BJ (cell line): ENCODE measurements at places on chromosomes 13 and 19.

GRCh38 chr19:29844891-29845573, 33.2 kb downstream of the CCNE1 start:
- peak; percentile 42 for DNase-seq

- no peak for DNase-seq
Measured at GRCh38 chr19:2814426-2814825, 5.2 kb upstream of the ZNF554 start.

DNA sequence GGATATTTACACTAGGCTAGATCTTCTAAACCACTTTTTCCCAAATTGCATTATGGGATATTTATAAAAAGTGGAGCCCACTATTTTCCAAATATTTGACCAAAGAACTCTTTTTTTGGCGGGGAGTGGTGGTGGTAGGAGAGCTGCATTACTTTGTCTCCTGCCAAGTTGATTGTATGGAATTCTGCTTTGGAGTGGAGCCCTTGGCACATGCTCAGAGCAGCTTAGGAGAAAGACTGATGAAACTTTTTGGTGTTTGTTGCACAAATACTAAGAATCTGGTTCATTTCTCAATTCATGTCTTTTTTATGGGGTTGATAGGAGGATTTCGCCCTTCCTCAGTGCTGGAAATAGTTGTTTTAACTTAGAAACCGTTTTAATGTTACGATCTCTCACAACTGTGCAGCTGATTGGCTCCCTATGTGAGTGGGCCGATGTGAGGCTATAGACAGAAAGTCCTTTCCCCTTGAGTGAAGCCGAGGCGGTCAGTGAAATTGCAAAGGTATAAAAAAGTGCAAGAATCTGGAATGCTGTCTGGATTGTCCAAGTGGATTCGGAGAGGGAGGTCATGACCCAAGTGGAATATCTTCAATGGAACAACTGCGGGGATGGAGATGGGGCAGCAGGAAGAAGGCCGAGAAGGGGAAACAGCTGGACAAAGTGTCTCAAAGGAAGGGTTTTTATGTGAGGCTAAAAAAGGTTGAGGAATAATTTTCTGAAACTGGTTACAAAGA, 415.9 kb downstream of the FGF9 start:
- DNase-seq: no peak

DNA sequence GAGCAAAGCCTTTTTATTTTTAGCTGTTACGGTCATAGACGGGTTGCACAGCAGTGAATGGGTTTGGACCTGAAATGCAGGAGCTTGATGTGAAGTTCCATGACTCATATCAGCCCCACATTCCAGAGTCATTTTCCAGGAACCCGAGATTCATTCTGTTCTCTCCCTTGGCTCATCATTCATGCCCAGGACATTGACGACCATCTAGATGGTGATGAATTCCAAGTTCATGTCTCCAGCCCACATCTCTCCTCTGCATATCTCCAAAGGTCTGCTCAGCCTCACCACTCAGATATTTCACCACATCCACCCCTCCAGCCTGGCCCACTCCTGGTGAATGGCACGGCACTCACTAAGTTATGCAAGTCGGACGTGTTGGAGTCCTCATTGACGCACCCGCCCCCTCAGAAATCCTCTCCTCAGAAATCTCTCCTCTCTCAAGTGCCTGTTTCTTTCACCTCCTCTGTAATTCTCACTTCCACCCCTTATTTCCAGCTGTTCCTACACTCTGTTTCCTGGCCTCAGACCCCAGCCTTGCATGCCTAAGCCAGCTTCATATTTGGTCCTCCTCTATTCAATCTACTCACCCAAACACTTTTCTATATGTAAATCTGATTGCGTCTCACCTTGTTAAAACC, 83.1 kb downstream of the ALOX5AP start:
- no peak for DNase-seq

GRCh38 chr13:39676315-39676876, 20.9 kb downstream of the COG6 start:
- DNase-seq: no peak

GRCh38 chr13:93726173-93726957, 499.8 kb downstream of the GPC6 start:
- DNase-seq: no peak

DNA sequence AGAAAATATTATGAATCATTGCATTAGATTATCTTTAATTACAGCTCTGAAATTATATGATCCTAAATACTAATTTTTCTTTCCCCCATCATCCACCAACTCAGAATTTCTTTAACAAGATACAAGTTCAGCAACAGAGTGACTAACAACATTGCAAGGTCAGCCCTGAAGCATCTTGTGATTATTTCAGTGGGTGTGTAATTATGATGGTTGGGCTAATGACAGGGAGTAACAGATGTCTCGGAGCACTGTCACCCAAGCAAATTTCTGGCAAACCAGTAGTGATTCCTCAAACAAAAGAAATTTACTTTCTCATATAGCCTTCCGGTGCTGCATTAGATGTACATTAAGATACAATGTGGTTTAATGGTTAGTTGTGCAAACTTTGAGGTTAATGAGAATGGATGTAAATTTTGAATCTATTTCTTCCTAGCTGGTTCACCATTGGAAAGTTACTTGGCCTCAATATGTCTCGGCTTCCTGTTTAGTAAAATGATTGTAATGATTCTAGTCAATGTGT, 238.9 kb downstream of the ITGBL1 start:
- DNase-seq: no peak

DNA sequence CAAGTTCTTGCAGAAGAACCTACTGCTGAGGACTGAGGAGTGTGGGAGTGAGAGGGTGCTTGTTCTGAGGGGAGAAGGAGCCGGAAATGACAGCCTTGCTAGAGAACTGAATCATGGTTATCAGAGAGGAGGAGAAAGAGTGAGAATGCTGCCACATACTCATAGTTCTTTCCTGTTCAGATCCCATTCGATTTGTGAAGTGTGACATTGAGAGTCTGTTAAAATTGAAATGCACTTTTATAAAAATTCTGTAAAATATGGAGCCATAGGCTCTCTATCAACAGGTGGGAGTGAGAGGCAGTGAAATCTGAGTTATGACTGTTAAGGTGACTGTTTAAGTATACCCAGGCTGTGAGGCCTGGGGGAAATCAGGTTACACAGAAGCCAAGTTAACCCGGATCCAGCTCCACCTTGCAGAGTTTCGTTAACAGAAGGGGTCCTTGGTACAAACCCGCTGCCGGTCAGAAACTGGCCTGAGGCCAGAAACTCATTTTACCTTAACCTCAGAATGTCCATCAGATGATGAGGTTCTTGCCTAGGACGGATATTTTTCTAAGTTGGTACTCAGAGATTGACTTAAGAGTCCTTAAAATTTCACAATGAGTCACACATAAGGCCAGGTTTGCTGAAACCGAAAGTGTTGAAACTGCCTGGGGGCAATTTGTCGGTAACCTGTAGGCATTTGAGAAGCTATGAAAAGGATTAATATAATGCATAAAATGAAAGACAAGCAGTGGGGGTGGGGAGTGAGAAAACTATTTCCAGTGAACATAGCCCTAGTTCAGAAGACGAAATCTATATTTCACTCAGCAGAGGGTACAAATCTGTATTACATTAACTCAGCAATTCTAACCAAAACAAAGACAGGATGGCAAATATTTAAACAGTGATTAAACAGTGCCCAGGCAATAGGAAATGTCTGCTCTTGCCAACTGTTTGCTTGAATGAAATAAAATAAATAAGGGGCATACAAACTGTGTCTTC, 350.5 kb downstream of the KCNRG start:
- no peak for DNase-seq

DNA sequence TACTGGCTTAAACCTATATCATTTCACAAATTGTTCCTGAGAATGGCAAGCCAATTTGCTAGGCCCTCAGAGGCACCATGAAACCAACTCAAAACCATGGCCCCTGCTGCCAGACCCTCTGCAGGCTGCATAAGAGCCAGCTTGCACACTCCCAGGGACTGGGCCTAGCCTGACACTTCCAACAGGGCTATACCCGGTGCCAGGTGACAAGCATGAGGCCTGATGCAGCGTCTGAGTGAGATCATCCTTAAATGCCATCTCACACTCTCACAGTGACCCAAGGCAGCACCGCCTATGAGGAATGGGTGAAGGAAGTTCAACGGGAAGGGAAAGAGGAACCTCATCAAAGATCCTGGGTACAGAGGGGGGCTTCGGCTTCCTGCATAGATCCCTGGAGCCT, 65.6 kb downstream of the C13orf42 start:
- no peak for DNase-seq

GRCh38 chr13:102606537-102607309, 9.9 kb downstream of the TPP2 start:
- DNase-seq: no peak

DNA sequence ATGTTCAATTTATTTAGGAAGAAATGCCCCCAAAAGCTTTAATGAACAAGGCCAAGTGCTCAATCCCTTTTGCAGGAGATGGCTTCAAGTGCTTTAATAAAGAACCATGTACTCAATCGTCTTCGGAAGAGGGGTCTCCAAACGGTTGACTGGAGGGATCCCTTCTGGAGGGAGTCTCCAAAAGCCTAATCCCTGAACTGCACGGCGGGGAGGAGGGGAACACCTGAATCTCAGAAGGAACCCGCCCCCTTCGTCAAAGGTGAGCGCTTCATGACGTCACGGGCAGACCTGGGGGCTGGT, 505 bp downstream of the PAF1 start:
- no peak for DNase-seq

DNA sequence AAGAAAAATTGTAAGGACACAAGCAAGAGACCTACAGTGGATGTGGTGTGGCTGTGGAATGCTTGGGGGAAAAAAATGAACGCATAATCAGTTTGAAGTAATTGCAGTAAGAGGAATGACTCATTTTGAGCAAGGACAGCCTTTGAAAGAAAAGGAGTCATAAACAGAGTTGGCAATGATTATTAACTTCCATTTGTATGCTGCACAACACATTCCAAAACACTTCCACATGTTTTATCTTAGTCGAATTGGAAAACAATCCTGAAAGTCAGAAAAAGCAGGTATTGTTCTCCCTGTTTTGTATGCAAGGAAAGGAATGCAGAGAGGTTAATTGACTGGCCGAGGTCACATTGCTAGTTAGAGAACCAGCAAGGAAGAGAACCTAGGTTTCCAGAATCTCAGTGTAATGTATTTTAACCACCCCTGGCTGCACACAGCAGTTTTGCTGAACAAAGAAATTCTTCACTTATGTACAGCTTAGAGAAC, 630.0 kb upstream of the MIR17HG start:
- peak; percentile 77 for DNase-seq

DNA sequence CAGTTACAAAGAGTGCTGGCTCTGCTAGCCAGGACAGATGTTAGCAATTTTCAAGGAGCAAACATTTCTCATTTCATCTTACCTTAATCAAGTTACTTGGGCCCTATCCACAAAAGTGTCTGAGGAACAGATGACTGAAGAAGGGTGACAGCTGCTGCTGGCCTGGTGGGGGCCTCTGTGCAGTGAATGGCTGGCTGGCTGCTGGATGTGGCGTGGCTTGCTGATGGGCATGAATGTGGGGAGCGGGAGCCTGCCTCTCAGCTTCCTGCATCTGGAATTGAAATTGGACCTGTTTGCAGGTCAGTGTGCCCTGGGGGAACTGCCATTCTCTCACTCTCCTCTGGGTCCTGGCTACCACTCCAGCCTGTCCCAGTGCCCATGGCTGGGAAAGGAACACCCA, 94.7 kb downstream of the RGCC start:
- DNase-seq: no peak

GRCh38 chr13:100138859-100139491, 50.1 kb downstream of the PCCA start:
- DNase-seq: no peak

DNA sequence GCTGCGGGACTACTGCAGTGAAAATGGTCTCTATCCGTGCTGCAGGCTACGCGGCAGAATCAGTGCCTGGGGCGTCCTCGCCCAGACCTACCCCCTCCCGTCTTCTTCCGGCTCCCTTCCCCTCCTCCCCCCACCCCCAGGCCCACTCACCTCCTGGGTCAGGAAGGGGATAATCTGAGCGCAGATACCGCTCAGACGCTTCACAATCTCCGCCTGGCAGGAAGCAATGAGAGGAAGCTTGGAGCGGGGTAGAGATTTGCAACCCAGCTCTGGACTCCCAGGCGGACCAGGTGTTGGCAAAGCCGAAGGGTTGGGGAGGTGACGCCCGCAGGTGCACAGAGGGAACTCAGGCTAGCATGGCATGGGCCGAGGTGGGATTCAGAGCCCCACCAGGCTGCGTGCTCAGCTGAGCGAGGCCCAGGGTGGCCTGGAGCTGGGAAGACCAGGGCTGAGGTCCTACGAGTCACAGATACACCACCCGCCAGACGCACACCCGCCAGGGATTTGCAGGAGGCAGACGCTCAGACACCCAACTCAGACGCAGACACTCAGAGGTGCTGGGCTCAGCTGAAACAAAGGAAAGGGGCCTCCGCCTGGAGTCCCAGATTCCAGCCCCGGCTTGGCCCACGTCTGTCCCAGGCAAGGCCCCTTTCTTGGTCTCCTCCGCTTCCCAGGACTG, 4.1 kb downstream of the TLE2 start:
- DNase-seq: no peak

GRCh38 chr19:5434970-5435641, 20.1 kb upstream of the ZNRF4 start:
- peak; percentile 28 for DNase-seq

- no peak for DNase-seq
Measured at GRCh38 chr19:5719274-5719960, 529 bp downstream of the LONP1 start.

DNA sequence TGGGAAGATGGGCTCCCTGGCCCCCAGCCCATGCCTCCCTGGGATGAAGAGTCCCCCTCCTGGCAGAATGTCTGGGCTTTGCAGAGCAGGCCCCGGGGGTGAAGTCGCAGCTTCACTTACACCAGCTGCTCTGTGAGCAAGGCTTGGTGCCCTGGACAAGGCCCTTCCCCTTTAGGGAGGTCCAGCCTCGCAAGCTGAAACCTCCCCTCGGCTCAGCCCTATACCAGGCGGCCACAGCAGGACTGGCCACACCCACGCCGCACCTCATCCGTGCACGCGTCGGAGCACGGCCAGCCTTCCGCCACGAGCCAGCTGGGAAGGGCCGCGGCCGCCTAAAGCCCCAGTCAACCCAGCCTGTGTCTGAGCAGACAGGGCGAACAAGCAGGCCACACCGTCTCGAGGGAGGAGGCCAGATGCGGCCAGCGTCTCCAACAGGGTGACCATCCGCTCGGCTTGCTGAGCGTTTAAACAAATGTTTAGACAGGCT, 83.2 kb upstream of the MCF2L start:
- peak; percentile 53 for DNase-seq

GRCh38 chr19:30202060-30202600, 170.1 kb upstream of the ZNF536 start:
- no peak for DNase-seq
